ENCODE measurements at places on chromosomes 1 and 21. TPM values are rescaled to one million over a fixed set of nuclear protein-coding genes. Genes with fewer than 3 reads are reported as not detected.

GRCh38 chr1:27144049-27144748 lies 10.7 kb downstream of the SLC9A1 start:
- DNase-seq = no peak

DNA sequence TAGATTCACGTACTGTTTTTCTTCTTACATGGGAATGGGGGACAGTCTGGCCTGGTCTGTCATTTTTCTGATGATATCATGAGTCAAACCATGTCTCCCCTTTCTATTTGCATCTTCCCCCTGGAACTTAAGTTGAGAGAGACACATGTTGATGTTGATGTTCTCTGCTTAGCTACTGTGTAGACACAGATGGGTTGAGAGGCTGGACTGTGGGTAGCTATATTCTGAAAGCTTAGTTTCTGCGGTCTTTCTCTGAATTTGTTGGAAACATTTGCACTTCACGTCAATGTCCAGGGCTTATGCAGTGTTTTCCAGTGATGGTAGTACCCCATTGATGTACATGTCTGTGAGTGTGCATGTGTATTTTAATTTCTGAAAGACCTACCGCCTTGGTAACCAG lies 58.2 kb downstream of the FCRL5 start:
- no peak for DNase-seq

- no peak for DNase-seq
Measured at GRCh38 chr1:153349363-153350320, 1.0 kb upstream of the PGLYRP4 start.

- no peak for DNase-seq
Measured at GRCh38 chr1:240136402-240136801, 44.7 kb downstream of the FMN2 start.

DNA sequence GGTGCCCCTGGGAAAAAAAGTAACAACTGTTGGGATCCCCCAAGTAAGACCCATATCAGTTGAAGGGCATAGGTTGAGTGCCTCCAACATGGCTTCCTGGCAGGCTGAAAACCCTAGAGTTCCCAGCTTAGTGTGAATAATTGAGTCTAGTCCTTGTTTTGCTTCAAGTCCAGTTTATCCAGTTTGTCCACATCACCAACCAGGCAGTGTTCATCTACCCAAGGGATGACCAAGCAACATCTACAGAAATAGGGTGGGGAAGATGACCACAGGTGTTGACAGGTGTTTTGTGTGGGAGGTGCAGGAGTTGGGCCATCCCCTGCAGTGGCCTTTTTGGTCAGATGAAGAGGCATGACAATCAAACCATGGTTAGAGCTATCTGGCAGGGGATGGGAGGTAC lies 54.3 kb upstream of the ERO1B start:
- DNase-seq = no peak

DNA sequence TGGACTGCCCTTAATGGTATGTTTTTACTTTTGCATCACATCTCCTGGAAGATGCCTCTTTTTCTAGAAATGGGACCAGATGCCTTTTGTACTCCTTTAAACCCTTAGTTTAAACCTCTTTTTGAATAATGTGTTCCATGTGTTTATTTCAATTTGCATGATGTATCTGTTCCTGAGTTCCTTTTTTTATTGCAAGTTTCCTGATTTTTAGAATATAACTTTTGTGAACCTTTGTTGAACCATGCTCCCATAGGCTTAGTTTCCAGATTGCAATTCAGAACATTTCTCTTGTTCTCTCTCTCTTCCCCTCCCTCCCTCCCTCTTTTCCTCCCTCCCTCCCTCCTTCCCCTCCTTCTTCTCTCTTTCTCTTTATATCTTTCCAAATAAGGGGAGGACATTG lies 81.9 kb downstream of the RGL1 start:
- DNase-seq = no peak

GRCh38 chr1:4615138-4615470 lies 39.3 kb upstream of the AJAP1 start:
- DNase-seq = no peak

DNA sequence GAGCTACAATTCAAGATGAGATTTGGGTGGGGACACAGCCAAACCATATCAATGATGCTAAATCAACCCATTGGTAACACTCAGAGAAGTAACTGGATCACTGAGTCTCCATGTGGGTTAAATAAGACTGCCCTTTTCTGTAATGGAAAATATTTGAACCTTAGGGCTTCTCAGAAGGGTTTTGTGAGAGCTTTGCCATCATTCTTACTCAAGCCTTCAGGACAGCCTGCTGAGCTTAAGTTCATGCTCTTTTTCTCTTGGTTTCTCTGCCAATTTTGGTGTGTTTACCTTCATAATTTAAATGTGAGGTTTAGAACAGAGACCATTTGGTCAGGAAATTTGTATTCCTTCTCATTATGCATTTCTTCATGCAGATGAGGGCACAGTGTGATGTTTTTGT lies 74.7 kb downstream of the DISC1 start:
- no peak for DNase-seq

- DNase-seq = no peak
Measured at GRCh38 chr21:39852021-39852721, 15.1 kb upstream of the PCP4 start.

GRCh38 chr1:170617591-170618330 lies 46.2 kb upstream of the PRRX1 start:
- DNase-seq = no peak

DNA sequence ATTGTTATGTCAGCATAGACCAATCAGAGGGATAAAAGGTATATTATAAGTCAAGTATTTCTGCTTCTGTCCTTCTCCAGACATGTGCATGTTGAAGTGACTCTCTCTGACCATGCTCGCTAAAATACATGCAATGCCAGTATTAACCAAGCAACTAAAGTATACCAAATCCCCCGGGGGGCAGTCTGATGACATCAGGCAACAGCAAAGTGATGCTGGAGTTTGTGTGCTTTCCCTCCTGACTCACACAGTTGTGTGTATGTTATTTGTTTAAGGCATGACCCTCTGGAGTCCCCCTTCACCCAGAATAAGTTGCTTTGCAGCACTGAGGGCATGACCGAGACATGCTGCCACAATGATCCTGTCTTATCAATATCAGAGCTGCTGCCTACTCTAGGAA lies 2.1 kb downstream of the BRINP2 start:
- no peak for DNase-seq

DNA sequence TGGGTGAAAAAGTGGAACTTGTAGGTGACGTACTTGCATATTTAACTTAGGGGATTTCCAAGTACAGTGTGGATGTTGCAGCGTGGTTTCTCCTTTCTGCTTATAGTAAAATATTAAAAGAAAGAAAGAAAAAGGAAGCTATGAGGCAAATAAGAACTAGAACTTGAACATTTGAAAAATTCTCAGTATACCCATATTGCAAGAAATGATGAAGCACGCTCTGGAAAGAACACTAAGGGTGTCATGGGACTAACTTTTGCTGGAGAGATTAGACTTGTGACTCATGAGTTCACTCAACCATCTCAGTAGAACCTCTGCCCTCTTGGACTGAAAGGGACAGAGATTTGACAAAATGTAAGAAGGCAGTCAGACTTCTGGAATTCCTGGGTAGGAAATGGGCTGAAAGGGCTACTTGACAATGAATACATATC lies 704.5 kb upstream of the ADGRL4 start:
- DNase-seq = no peak

DNA sequence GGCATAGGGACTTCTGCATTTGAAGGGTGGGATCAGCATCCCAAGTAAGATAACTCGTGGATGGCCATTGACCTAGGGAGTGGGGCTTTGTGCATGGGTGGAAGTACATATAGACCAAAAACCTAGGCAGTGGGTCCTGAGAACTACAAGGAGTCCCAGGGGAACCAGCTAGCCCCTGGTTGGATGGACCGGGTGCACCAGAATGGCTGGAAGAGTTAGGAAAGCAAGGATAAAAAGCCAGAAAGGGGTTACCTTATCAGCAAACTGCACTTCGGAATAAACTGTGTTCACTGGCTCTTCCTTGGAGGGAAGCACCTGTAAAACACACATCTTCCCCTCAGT lies 26.6 kb upstream of the SLAMF6 start:
- no peak for DNase-seq

DNA sequence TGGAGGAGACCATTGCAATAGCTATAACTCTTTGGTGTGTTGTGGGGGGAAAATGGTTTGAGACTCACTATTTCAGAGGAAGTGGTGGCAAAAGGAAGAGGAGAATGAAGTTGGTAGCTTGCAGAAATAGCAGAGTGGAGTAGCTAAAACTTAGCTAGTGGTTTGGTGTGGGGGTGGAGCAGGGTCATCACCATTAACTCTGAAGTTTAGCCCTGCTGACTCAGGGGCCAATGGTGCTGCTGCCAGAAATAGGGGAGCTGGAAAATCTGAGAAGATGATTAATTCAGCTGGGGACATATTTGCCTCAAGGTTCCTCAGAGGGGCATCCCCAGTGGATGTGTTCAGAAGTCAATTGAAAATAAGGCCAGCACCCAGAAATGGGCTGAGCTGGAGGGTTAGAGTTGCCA lies 65.4 kb downstream of the RUNX1 start:
- DNase-seq = peak; percentile 28

- no peak for DNase-seq
Measured at GRCh38 chr1:24779689-24780464, 34.6 kb downstream of the CLIC4 start.

DNA sequence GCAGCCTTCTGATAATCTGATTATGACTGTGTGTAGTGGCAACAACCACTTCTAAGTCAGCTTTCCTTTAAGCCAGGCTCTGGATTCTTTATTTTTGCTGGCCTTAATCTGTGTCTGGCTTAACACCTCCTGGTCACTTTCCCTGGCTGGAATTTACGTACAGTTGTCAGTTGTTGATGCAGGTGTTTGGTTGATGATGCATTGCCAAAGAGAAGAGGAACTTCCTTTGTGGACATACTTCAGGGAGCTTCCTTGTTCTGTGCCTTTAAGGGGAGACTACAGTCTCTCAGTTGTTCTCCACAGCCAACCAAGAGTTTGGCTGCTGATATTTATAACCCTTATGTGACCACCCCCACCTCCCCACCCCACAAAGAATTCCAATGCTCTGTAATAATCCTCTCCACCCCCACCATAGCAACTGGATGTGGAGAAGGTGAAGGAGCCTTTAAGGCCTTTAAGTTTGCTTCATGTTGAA lies 96.0 kb upstream of the BMP8A start:
- no peak for DNase-seq

- no peak for DNase-seq
Measured at GRCh38 chr1:54571803-54572541, 23.9 kb downstream of the ACOT11 start.

DNA sequence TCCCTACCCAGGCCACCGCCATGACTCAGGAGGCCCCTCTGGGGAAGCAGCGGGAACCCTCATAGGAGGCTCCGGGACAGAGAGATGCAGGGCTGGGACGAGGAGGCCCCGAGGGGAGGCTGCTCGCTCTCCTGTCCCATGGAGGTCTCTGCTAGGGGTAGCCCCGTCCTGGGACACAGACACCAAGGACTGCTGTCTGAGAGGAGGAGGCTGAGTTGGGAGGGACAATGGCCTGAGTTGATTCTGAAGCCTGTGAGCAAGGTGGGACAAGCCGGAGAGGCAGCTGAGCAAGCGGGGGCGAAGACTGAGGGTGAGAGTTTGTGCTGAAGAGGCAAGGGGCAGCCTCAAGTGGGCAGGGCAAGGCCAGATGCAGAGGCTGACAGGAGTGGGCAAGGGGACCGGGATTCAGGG lies 17.4 kb downstream of the SLC27A3 start:
- no peak for DNase-seq

DNA sequence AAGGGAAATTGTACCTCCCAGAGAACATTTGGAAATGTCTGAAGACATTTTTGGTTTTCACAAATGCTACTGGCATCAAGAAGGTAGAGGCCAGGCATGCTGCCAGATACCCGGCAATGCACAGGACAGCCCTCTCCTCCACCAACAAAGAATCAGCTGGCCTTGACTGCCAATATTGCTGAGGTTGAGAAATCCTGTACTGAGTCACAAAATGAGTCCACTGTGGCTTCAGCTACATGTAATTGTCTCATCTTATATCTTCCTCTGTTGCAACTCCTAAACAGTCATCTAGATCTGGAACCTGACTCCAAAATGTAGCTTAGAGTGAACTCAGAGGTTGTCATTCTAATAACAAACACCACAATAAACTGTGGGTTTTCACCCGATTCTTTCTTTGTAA lies 327.5 kb upstream of the POGK start:
- no peak for DNase-seq

DNA sequence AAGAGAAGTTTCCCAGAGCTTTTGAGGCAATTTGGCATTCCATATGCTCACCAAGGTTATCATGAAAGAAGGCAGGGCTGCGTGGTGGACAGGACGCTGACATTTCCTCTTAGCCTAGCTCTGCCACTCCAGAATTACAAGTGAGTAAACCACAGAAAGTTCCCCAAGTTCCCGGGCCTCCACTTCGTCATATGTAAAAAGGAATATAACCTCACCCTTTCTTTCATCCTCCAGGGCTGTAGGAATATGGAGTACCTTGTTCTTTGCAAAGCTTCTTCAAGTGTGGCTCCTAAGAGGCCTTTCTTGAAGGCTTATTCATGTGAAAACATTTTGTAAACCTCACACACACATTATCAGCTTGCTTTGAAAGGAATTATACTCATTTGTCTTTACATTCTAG lies 210.2 kb downstream of the GREM2 start:
- DNase-seq = no peak

GRCh38 chr21:25188677-25189079 lies 418.6 kb downstream of the MRPL39 start:
- no peak for DNase-seq

DNA sequence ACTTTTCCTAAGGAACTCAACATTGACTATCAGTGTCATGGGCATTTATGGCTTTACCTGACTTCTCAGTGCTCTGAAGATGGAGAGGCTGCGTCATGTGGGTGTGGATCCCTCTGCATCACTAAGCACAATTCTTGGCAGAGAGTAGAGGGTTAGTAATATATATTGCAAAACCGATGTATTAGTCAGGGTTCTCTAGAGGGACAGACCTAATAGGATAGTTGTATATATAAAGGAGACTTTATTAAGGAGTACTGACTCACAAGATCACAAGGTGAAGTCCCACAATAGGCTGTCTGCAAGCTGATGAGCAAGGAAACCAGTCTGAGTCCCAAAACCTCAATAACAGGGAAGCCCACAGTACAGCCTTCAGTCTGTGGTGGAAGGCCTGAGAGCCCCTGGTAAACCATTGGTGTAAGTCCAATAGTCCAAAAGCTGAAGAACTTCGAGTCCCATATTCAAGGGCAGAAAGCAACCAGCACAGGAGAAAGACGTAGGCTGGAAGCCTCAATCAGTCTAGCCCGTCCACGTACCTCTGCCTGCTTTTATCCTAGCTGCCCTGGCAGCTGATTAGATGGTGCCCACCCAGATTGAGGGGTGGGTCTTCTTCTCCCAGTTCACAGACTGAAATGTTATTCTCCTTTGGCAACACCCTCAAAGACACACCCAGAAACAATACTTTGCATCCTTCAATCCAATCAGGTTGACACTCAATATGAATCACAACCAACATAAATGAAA lies 159.7 kb upstream of the NRIP1 start:
- DNase-seq = no peak

The NHLH1 gene
- polyA plus RNA-seq = not detected

The UBQLN4 gene
- 15.6 TPM for polyA plus RNA-seq

The FBLIM1 gene
- not detected for polyA plus RNA-seq

The SLC26A9 gene
- not detected for polyA plus RNA-seq

The OPRD1 gene
- polyA plus RNA-seq = 0.02 TPM

The RWDD3 gene
- polyA plus RNA-seq = 38.3 TPM

The ARHGAP30 gene
- polyA plus RNA-seq = 213 TPM

The PTGER3 gene
- polyA plus RNA-seq = not detected

The AGO4 gene
- polyA plus RNA-seq = 14.6 TPM

Data from CD8-positive, alpha-beta memory T cell (primary cell).